ENCODE measurements at places on chromosomes 5 and 9.

GRCh38 chr5:110965773-110966581, 105.5 kb upstream of the TSLP start:
- no peak for DNase-seq

DNA sequence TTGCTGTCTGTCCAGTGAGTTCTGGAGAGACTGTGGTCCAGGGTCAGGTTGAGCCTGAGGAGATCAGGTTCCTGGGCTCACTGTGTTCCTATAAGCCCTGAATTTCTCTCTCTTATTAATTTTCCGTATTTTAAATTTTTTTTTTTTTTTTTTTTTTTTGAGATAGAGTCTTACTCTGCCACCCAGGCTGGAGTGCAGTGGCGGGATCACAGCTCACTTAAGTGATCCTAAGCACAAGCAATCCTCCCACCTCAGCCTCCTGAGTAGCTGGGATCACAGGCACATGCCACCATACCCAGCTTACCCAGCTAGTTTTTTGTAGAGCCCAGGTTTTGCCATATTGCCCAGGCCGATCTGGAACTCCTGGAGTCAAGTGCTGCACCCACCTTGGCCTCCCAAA, 22.5 kb downstream of the NDST1 start:
- DNase-seq = no peak

- DNase-seq = no peak
These were observed 1124.6 kb downstream of the DTWD2 start for GRCh38 chr5:117863586-117864296.

DNA sequence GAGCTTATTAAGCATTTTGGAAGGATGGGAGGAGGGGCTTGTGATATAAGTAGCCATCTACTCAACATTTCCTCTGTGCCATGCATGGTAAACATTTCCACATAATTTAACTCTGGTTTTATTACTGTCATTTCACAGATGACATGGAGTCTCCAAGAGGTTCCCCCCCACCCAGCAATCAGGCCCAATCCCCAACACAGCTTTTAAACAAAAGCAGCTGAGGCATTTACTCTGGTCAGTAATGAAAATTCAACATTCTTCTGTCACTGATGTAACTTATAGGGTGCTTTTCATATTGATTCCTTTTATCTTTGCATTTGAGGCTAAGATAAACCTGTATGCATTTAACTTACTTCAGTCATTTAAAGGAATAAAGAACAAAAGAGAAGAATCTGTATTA, 128.1 kb downstream of the COL23A1 start:
- DNase-seq = no peak

DNA sequence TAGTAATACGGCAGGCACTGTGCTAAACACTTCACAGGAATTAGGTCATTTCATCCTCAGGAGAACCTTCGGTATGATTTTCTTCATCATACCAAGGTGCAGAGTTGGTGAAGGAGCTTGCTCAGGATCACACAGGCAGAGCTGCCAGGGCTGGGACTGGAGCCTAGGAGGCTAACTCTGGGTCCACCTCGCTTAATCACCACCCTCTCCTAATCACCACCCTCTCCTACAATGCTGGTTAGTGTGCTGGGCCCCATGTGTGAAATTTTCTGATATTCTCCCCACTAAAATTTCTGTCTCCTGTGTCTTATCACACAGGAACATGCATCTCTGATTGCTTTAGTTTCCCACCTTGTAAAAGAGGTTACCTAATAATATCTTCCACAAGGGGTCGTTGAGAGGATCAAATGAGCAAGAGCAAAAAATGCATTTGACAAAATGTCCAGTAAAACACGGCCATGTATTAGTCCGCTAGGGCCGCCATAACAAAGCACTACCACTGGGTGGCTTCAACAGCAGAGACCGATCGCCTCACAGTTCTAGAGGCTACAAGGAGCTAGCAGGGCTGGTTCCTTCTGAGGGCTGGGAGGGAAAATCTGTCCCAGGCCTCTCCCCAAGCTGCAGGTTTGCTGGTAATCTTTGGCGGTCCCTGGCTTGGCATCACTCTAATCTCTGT, 128.2 kb upstream of the NFIB start:
- DNase-seq = no peak

DNA sequence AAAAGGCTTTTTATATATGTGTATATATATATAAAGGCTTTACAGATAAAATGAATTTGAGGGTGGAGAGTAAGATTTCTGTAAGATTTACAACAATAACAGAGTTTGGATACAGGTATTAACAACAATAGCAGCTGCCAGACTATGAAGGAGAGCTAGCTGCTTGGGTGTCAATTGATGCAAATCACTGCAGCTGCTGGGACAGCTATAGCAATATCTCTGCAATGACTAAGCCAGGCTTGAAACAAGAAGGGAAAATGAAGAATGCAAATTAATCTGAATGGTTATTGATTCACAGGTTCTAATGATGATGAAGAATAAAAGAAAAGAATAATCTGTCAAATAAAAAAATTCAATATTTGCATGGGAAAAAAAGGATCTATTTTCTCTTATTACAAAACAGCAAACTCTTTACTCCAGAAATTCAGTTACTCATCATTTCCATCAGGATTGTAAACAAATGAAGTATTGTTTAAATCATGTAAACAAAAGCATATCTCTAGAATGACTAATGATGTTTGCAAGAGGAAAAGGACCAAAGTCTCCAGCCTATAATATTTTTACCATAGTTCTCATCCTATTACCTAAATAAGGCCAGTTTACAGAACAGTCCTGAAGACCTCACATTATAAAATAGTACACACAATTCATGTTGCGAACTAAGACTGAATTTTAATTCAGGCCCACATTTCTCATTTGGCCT, 219.0 kb downstream of the HTR1A start:
- DNase-seq = no peak

Measured in activated gamma-delta T cell treated with Interleukin-2 at 50 U/mL for 16 hours (primary cell).